Germinal center (tissue), 1 donor: ENCODE measurements at places on chromosomes 4 and X.

GRCh38 chrX:74147439-74147838 is 156.5 kb upstream of the ZCCHC13 start:
- no peak for DNase-seq

- DNase-seq = no peak
These were observed 232.1 kb downstream of the CPE start for GRCh38 chr4:165610679-165611437.

DNA sequence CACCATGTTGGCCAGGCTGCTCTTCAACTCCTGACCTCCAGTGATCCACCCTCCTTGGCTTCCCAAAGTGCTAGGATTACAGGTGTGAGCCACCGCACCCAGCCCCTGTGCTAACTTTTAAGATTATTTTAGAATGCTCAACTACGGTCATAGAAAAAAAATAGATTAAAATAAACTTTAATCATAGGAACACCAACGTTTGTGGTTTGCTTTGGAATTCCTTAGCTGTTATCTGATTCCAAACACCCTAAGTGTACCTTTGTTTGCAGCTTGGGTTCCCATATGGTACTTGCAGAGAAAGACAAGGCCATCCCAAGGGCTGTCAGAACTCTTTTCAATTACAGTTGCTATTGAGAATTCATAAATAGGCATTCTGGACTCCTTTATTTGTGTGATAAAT is 90.1 kb upstream of the EFHC2 start:
- DNase-seq = no peak

DNA sequence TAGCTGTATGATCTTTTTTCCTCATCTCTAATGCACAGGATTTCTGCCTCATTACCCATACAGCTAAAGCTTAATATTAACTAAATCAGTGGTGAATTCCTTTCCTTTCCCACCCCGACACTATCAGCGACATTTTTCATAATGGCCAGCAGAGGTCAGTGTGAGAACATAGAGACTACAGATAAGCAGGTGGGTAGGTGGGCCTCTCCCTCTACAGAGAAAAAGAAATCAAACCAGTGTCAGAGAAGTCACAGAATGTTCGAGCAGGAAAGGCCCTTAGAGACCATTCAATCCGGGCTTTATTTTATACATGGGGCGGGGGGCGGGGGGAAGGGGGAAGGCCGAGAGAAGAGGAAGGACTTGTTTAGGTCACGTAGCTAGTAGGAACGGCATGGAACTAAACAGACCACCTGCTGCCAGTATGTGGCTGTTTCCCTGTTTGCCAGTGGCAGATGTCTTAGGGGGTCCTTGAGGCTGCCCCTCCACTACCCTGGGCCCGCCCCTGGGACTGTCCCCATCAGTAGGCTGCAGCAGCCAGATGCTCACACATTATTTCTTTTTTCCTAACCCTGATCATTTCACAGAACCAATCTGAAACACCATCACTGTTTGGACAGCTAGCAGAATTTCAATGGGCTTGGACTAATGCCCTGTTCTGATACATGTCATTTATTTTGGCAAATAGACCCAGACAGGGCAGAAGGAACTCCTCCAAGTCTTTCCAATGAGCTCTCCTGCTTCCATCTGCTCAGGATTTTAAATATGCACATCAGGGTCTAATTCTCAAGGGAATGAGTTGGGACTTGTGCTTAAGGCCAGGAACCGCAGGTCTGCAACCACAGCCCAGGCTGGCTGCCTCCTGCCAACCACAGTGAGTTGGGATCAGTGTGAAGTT is 133.4 kb downstream of the ATG4A start:
- DNase-seq = peak; percentile 5
